ENCODE measurements at places on chromosomes 6 and 20.

DNA sequence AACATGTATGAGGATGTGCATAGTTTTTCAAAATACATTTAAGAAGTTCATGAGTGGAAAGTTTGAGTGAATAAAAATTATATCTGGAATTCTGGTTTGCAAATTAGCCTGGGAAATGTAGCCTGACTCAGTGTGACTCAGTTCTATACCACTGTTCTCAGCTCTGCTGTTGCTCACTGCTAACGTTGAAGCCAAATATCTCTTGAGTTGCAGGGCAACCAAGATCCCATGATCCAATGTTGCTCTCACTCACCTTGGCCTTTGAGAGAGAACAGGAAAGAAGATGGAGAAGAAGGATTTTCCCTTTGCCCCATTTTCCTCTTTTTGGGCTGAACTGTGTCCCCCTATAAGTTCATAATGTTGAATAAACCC, 28.9 kb downstream of the PSMB9 start:
- no peak for DNase-seq

DNA sequence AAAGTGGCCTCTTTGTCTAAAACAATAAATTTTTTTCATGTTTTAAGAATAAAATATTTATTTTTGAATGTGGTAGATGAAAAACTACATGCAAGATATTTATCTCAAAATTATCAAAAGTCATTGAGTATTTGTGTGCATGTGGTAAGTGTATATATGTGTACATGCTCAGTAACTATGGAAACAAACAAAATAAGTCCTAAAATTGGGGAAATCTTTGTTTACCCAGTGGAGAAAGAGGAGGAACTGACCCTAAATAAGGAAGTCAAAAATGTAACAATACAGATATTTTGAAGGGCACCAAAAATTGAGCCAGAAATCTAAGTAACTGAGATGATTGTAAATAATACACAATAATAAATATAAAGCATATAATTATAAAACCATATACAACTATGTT, 639.2 kb downstream of the MAFB start:
- no peak for DNase-seq

DNA sequence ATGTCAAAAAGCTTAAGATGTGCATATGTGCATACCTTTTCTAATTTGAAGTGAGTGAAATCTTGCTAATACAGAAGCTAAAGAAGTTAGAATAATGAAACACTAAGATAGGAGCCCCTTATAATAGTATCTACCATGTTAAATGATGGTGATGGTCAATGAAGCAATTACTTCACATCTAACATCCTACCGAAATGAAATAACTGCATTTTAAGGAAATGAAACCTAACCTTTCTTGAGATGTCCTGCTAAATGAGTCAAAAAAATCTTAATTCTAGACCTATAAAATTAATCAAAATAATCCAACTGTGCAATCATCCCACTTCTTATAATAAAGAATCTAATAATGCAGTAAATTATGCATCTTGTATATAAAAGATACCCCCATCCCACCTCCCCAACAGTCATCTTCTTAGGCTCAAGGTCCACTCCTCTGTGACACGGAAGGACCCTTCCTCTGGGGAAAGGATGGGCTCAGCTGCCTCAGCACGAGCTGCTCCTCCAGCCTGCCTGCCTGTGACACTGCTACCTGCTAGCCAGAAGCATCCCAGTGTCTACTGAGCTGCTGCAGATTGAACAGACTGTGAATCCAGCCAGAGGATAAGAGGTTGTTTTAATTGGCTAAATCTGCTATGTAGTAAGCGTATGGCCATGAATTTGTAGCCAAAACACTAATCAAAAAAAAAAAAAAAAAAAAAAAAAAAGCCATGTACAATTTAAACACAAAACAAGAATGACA, 129.6 kb upstream of the BEND3 start:
- no peak for DNase-seq

GRCh38 chr6:160791981-160792418, 90.0 kb downstream of the PLG start:
- DNase-seq = no peak

DNA sequence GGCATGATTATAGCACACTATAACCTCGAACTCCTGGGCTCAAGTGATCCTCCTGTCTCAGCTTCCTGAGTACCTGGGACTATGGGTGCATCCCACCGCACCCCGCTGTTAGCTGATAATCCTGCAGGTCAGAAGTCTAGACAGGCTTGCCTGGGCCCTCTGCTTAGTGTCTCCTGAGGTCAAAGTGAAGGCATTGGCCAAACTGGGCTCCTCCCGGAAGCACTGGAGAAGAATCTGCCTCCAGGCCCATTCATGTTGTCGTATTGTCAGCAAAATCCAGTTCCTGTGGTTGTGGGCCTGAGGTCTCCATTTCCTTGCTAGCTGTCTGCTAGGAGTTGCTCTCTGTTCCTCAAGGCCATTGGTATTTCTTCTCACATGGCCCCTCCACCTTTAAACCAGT, 6.3 kb upstream of the MROH8 start:
- DNase-seq = no peak

Measured in SIG-M5 (cell line).